ENCODE measurements at places on chromosomes 5 and 9.

GRCh38 chr5:132822650-132823480 is 7.6 kb downstream of the SHROOM1 start:
- peak; percentile 41 for DNase-seq

GRCh38 chr5:140828362-140828737 is 590 bp downstream of the PCDHA6 start:
- DNase-seq: no peak

- no peak for DNase-seq
Measured at GRCh38 chr5:180739271-180739670, 587 bp downstream of the OR2Y1 start.

- no peak for DNase-seq
Measured at GRCh38 chr5:131672776-131673175, 37.7 kb upstream of the RAPGEF6 start.
